Activated CD8-positive, alpha-beta memory T cell treated with anti-CD3 and anti-CD28 coated beads for 48 hours (primary cell): ENCODE measurements at places on chromosomes 7 and 10.

GRCh38 chr10:7704071-7705016, 1.2 kb downstream of the ITIH2 start:
- no peak for DNase-seq

DNA sequence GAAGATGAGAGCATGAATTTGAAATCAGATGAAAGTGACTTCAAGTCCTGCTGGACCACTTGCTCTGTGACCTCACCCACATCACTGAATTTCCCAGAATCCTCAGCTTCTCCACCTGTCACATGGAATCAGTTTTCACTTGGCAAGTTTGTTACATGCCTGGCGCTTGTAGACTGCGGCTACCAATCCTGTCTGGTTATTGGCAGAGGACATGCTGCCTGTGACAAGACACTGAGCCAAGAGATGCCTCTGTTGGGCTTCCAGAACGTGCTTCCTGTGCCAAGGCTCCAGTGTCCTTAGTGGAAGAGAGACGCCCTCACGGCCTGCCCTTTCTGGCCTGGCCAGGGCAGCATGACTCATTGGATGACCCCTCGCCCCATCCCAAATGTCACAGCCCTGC, 4.4 kb upstream of the MYL10 start:
- DNase-seq, result no peak

DNA sequence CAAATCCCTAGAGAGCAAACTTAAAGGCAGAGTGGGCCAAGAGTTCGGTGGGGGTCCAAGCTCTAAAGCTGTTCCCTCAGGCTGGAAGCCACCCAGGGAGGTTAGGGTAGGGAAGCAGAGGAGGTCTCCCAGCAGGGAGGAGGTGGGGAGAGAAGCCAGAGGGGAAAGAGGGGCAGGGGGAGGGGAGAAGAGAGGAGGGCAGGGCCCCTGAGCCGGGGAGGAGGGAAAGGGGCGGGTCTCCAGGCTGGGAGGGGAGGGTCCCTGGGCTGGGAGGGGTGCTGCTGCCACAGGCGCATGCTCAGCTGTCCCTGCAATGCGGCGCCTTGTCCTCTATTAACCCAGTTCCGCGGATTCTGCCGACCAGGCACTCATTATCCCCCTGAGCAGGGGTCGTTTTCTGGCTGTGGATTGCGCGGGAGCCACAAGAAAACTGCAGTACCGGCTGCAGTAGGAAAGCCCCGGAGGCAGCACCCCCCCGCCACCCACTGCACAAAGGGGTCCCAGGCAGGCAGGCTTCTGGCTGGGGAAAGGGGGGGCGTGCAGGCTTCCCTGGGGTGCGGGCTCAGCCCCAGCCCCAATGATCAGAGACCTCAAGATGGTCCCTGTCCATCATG, 49.3 kb downstream of the CAMK2B start:
- no peak for DNase-seq

DNA sequence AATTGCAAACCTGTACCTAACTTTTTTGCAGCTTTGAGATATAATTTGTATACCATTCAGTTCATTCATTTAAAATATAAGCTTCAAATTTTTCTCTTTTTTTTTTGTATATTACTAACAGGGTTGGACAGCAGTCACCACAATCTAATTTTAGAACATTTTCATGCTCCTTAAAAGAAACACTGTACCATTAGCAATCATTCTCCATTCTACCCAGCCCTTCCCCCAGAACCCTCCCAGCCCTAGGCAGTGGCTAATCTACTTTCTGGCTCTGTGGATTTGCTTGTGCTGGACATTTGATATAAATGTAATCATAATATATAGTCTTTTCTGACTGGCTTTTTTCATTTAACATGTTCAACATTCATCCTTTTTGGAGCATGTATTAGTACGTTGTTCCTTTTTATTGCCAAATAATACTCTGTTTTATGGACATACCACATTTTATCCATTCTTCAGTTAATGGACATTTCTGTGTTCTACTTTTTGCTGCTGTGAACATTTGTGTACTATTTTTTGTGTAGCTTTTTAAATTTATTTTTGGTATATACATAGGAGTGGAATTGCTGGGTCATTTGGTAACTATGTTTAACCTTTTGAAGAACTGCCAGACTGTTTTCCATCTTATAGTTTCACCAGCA, 40.9 kb upstream of the ST7 start:
- DNase-seq, result no peak

DNA sequence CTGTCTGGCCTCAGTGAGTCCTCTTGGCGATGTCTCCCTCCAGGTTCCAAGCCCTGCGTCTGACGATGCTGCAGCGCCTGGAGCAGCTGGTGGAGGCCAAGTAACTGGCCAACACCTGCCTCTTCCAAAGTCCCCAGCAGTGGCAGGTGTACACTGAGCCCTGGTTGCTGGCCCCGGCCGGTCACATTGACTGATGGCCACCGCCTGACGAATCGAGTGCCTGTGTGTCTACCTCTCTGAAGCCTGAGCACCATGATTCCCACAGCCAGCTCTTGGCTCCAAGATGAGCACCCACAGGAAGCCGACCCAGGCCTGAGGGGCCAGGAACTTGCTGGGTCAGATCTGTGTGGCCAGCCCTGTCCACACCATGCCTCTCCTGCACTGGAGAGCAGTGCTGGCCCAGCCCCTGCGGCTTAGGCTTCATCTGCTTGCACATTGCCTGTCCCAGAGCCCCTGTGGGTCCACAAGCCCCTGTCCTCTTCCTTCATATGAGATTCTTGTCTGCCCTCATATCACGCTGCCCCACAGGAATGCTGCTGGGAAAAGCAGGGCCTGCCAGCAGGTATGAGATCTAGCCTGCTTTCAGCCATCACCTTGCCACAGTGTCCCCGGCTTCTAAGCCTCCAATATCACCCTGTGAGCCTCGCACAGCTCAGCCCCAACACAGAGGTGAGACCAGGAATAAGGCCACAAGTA, 7.3 kb upstream of the ZNF22 start:
- no peak for DNase-seq

GRCh38 chr10:2990764-2991163, 76.6 kb upstream of the PFKP start:
- DNase-seq, result no peak

- DNase-seq, result no peak
Measured at GRCh38 chr7:48847917-48848316, 76.4 kb upstream of the CDC14C start.

DNA sequence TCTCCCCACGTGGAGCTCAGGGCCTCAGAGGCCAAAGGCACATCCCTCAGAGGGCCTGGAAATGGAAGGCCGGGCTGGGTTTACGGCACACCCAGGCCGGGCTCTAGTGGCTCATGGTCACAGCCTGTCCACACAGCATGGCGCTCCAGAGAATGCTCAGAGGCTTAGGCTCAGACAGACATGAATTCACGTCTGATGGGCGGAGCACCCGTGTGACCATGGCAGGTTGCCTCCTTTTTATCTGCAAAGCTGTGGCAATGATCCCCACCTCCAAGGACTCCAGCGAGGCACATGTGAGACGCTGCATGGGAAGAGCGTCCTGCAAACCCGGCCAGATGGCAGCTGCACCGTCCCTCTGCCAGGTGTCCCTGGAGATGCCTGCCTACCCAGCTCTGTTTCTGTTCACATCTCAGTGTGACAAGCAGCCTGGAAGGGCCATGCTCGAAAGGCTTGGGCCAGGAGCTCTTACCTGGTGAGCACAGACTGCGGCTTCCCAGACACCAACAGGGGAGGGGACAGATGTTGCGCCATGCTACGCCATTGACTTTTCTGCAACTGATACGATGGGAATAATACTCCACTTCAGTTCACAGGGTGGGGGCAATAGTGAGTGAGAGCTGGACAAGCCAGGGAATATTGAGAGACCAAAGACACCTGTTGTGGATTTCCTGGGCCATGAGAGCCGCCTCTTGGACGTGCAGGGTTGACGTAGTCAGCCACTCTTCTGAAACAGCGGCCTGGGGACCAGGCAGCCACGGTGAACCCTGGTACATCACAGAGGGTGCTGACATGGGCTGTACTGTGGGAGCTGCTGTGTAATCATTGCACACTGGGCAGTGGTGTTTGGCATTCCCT, 34.4 kb upstream of the FAM20C start:
- DNase-seq, result no peak

DNA sequence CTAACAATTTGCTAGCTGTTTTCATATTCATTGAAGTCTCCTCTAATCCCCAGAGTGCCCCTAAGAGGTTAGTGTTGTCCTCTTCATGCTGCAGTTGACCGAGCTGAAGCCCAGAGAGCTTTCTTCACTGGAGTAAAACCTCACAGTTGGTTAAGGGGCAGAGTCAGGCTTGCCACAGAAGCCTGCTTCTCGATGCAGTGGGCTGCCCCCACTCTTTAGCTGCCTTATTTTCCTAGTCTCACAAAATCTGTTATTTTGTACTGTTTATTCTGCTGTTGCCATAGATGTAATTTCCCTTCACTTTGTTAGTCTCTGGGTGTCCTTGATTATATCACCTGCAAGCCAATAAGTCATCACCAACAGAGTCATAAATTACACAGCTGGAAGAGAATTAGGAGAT, 56.3 kb upstream of the ZPBP start:
- DNase-seq, result no peak

DNA sequence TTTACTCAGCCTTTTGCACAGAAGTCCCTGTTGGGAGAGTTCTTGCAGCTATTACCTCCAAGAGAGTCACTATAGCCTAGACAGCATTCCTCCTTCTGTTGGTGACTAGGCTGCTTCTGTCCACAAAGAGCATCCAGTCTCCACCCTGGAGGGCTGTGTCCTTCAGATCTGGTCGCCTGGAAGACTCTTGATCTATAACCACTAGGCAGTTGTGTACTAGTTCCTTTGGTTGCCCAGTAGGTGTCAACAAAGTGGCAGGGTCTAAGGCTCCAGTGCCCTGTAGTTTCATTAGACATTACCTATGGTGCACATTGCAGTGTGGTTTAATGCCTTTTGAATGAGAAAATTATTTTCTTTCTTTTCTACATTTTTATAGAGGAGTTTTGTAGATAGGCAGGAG, 11.3 kb upstream of the AKR1C2 start:
- no peak for DNase-seq

- no peak for DNase-seq
Measured at GRCh38 chr10:97684866-97685394, 2.1 kb downstream of the AVPI1 start.

DNA sequence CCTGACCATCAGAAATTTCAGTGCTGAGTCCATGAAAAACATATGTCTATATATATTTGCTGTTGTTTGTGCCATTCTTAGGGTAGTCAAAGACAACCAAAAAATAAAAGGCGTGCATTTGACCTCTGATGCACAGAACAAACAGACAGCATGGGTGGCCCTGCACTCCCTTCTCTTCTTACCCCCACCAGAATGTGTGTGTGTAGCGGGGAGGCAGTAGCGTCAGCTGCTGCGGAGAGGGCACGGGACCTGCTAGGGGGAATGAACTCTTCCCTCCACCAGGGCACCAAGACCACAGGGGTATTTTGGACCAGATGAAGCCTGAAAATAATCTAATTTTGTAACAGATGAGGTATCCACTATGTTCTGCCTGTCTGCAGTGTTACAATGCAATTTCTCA, 277.7 kb upstream of the ZNF32 start:
- no peak for DNase-seq

DNA sequence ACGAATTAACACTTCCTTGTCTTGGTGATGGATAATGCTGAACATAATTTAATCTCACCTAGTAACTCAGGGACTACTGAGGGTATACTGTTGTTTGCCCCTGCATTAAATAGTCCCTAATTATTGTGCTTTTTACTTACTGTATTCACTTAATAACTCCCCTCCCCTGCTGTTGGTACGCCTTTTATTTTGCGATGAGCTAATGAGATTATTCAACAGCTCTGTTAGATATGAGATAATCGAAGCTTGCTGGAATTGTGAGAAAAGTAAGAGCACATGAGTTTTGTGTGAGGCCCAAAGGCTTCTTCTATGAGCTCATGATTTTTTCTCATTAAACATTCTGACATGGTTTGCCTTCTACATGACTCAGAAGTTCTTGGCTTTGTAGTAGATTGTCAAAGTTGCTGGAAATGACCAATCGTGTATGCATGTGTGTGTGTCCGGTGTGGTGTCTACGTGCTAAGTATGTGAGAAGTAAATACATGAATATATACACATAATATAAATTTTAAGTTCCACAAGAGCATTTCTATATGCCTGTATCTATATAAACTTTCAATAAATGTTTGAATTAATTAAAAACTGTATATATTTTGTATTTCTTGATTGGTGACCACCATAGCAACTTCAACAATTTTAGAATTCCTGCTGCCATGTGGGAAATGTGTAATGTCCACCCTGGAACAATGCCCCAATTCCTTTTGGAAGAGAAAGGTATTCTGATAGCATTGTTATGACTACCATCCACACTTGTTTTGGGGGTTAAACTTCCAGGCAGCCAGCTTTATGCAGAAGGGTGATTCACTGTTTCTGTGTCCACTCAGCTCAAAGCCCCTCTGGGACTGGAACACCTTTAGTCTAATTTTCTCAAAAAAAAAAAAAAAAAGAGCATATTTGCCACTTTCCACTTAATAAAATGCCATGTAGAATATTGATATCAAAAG, 106.2 kb downstream of the SAMD9 start:
- no peak for DNase-seq

GRCh38 chr7:1555046-1555812, 776 bp downstream of the TMEM184A start:
- DNase-seq, result no peak

- DNase-seq, result no peak
Measured at GRCh38 chr10:44950326-44951225, 9.0 kb upstream of the RASSF4 start.

- no peak for DNase-seq
Measured at GRCh38 chr7:50138101-50138500, 45.1 kb upstream of the ZPBP start.

GRCh38 chr7:93062599-93062998, 55.2 kb downstream of the SAMD9 start:
- no peak for DNase-seq

GRCh38 chr10:35911954-35912353, 269.9 kb upstream of the FZD8 start:
- no peak for DNase-seq

DNA sequence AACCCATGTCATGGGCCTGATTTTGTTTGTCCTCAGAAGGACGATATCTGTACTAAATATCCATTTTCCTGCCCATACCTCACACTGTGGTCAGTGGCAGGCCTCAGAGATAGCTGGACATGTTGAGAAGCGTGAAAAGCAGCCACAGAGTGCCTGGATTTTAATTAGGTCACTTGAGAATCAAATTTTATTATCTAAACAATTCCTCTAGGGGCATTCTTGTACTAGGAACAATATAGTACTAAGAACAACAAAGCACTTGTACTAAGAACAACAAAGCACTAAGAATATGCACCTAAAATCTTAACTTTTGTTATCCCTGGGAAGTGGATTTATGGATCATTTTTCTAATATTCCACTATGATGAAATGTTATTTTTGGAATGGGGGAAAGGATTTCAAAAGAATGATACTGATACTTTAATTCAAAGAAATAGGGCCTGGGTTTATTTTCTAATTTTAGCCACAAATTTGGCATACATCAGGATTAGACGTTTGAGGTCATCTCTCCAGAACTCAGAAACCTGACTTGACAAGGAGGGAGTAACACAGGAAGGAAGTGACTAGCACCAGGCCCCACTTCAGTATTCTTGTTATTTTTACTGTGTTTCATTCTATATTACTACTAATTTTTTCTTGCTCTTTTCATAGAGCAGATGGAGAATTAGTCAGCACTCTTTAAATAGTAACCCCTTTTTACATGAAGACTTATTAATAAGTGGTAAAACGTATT, 112.2 kb downstream of the EXOC4 start:
- DNase-seq, result no peak
